ENCODE measurements at places on chromosomes 12 and 14. TPM values are rescaled to one million over a fixed set of nuclear protein-coding genes. Genes with fewer than 3 reads are reported as not detected.
A peak's percentile ranks its signal among the peaks of the same experiment; 100 is the strongest.

RFLNA gene
- polyA plus RNA-seq, result 0.47 TPM

FAM181A gene
- 0.14 TPM for polyA plus RNA-seq

TMEM179 gene
- 0.01 TPM for polyA plus RNA-seq

EPYC gene
- not detected for polyA plus RNA-seq

DNA sequence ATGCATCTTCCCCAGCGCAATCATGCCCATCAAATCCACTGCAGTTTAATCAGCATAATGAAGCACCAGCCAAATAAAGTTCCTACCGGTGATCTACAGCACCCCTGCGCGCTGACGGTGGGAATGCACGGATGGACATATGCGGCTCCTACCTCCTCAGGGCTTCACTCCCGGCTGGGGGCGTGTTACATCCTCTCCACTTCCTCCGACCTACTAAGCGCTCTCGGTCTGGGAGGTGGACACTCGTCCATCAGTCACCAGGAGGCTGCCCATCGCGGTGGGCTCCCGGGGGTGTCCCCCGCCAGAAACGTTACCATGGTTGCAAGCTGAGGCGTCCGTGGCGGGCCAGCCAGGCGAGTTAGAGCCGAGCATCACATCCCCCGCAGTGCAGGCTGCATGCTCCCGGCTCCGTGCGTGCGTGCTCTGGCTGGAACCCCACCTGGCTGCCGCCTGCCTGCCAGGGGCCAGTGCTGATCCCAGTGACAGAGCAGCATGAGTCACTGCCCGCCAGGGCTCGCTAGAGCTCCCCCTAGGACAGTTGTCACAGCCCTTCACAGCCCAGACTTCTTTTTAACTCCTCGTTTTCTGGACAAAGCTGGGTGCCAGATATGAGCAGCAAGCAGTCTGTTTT lies 73.0 kb downstream of the CIT start:
- DNase-seq, result peak; percentile 87

DNA sequence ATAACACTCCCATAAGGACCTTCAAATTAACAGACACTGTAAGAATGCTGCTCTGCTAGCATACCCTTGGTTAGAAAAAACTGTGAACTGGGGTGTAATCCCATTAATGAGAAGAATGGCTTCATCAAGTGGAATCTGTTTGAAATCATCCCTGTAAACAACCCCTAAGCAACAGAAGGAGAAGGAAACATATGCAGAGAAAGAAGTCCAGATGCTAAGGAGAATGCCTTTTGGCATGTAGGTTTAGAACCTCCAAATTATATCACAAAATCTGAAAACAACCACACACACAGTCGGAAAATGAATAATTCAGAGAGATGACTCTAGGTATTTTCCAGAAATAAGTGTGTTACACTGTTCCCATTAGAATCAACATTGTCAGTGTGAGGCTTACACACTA lies 140.2 kb downstream of the NUAK1 start:
- DNase-seq, result no peak

DNA sequence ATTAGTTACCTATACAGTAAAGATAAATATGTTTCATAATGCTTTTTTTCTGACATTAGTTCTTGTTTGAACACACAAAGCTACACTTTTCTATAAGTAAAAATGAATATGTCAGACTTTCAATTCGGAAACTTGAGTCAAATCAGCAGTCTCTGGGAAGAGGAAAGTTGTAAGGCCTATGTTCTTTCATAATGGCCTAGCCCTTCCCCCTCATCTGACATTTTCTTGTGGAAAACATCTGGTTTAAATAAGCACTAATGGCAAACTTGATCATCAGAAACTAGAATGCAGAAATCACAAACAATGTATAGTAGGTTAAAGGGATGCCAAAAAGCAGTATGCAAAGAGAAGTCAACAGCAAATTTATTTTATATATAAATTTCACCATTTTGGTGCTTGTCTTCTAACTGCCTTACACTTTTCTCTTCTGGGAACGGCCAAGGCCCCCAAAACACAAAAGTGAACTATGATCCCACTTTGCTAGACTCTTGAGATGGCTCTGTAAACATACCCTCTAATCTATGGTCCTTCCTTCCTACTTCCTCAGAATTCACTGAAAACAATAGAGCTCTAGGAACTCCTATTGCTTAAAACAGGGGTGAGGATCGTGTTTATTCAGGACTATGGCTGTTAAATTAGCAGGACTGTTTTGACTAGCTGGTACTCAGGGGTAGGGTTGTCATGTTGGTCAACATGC lies 444.1 kb downstream of the RAD51B start:
- no peak for DNase-seq

GRCh38 chr12:125169870-125170269 lies 104.6 kb downstream of the AACS start:
- no peak for DNase-seq

DNA sequence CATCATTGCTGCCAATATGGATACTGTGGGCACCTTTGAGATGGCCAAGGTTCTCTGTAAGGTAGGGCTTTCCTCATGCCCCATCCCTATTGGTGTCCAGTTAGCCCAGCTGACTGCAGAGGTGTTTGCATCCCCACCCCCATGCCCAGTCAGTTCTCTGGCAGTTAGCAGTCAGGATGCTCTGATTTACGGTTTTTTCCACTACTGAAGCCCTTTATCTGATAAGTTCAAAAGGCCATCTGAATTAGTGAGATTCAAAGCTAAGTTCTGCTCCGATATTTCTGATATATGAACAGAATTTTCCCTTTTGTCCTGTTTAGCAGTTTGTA lies 773 bp downstream of the GMPR2 start:
- no peak for DNase-seq

GRCh38 chr14:72594099-72594901 lies 299.6 kb downstream of the DPF3 start:
- no peak for DNase-seq

GRCh38 chr12:3600039-3600720 lies 109.2 kb downstream of the PRMT8 start:
- DNase-seq, result no peak

DNA sequence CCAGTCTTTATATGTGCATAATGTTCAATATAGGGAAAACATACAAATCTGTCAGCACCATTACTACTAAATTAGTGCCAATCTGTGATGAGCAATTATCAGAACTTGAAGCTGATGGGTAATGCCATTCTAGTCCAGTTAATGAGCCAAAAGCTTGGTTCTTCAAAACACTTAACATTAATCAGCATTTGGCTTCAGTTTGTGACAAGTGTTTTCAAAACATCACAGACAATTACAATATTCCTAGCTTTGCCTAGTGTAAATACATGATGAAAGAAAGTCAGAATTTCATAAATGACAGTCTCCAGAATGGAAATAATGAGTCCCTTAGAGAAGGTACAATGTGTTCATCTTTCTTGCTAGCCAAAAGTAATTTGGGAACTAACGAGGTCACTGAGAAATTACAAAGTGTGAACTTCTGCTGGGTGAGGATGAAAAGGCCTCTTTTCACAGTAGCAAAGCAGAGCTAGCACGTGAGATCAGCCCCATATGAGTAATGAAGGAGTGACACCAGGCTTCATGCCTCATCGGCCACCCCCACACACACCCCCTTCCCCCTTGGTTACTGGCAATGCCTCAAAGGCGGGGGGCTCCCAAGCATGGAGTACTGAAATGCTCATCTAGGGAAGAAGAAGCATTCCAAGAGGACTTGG lies 180.6 kb upstream of the EEA1 start:
- DNase-seq, result no peak

DNA sequence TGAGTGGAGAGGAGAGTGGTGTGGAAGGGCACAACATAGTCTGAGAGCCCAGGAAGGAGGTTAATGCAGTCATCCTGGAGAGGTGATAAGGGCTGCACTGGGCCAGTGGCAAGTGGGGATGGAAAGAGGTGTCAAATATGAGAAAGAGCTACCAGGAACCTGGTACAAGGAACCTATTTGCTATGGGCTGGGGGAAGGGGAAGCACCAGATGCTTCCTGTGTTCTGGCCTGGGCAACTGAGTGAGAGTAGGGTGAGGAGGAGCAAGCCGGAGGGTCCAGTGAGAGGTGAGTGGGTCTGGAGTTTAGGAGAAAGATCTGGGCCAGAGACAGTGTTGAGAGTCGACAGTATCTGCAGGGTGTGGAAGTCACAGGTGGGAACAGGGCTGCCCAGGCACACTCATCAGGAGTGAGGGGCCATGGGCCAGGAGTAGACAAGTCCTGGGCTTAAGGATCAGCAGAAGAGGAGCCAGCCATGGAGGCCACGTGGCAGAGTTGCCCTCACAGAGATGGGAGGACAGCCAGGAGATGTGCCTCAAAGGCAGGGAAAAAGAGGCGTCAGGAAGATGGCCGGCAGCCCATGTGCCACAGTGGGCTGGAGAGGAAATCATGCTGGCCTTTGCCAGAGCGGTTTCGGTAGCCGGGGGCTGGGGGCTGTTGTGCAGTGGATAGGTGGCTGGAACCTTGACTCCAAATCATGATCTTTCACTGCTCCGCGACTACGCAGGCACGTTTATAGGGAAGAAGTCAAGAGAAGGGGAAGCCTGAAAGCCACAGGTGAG lies 2.9 kb upstream of the AQP6 start:
- no peak for DNase-seq

All from psoas muscle (tissue), 8 donors.